Neural progenitor cell (in vitro differentiated cells): ENCODE measurements at places on chromosomes 16 and 17. TPM values are rescaled to one million over a fixed set of nuclear protein-coding genes. Genes with fewer than 3 reads are reported as not detected.

GRCh38 chr17:58576679-58577367 is 62.4 kb upstream of the MTMR4 start:
- no peak for DNase-seq

DNA sequence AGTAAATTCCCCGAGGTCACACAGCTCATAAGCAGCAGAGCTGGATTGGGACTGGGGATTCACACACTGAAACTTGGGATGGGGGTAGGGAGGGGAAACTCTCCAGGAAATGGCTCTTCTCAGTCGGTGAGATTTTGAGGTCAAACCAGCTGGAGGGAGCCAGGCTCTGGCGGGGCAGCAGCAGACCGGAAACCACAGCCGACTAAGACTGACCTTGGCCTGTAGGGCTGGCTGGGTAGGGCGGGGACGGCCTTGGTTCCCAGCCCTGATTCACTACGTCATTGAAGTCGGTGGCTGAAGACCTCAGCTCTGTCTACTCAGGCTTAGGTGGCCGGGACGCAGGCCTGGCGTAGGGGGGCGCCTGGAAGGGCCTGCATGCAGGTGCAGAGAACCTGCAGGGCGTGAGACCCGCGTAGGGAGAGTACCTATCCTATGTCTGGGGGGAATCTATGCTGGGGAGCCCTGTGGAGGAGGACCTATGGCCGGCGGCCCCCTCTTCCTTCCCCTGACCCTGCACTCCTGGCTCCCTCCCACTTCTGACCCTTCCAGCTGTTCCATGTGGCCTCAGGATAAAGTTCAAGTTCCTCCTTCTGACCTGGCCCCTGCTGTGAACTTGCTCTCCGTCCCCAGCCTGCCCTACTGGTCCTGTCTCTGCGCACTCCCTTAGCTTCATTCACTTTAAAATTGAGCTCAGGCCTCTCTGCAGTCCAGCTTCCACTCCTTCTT is 11.9 kb upstream of the SLC4A1 start:
- DNase-seq = no peak

- no peak for DNase-seq
Measured at GRCh38 chr16:88276591-88276990, 106.2 kb upstream of the ZNF469 start.

GRCh38 chr16:71367241-71367976 is 8.9 kb downstream of the CALB2 start:
- peak; percentile 89 for DNase-seq

- DNase-seq = no peak
Measured at GRCh38 chr16:6038941-6039645, 941.5 kb upstream of the EEF2KMT start.

GRCh38 chr17:31907342-31907962 is 5.9 kb upstream of the UTP6 start:
- DNase-seq = no peak

DNA sequence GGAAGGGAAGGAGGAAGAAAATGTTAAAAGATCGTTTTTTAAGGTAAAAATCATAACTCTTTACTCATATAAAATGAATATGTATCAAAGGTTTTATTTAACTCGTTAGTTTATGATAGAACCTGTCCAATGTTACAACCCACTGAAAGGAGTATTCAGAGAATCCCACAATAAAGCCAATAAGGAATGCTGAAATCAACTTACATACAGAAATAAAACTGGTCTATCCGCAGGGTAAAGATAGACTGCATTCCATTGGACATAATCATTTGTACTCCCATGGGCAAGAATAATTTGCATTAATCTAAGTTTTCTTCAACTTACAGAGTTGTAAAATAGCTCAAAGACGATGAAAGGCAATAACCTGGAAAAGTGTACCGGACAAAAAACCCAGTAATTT is 17.9 kb upstream of the BEAN1 start:
- DNase-seq = no peak

DNA sequence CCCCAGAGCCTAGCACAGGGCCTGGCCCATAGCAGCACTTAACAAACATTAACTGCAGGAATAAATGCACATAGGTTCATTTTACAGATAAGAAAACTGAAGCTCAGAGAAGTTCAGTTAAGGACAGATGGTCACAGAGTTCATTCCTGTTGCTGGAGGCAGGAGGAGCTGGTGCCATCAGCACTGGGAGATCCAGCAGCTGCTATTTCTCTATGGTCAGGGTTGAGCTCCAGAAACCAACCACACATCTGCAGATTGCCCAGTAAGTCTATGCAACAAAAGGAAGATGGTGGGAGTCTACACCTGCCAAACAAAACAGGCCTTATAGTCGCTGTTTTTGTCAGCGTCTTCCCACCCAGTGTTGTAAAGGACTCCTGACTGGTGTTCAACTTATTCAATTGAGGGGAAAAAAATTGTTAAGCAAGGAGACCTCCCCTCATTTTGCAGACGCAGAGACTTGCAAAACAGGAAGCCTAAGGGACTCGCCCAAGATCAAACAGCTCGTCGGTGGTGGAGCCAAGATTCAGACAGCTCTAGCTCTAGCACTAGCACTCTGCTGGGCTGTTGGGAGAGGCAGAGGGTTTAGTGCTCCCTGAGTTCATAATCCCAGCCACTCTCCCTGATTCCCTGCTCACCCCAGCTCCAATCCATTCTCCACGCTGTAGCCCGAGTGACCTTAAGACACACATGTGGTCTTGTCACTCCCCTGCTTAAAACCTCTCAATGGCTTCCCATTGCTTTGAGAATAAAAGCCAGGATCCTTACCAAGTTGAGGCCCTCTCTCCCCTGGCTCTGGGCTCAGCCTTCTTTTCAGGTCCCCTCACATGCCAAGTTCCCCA is 9.0 kb downstream of the NOG start:
- no peak for DNase-seq

GRCh38 chr17:82960419-82961271 is 118.8 kb upstream of the METRNL start:
- no peak for DNase-seq

- DNase-seq = no peak
Measured at GRCh38 chr17:72724267-72724666, 368.2 kb downstream of the SLC39A11 start.

- DNase-seq = peak; percentile 65
Measured at GRCh38 chr16:47965439-47965838, 190.4 kb downstream of the ABCC12 start.

- no peak for DNase-seq
Measured at GRCh38 chr16:46808997-46809396, 22.0 kb downstream of the C16orf87 start.

GRCh38 chr17:46056800-46057304 is 57.8 kb downstream of the STH start:
- no peak for DNase-seq

DNA sequence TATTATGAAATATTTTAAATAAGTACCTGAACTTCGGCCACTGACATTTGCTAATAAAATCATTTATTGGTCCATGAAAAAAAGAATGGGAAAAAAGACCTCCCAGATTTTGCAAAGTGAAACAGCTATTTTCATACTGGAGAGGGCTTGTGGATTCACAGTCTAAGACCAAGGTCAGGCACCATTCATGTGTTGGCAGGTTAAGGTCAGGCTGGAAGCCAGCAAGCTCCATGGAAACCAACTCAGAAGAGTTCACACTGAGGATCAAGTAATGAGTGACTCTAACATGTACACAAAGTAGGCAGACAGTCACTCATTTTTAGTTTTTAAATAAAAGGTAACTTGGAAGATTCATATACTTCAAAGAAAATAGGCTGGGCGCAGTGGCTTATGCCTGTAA is 3.4 kb downstream of the DNAJA2 start:
- no peak for DNase-seq

DNA sequence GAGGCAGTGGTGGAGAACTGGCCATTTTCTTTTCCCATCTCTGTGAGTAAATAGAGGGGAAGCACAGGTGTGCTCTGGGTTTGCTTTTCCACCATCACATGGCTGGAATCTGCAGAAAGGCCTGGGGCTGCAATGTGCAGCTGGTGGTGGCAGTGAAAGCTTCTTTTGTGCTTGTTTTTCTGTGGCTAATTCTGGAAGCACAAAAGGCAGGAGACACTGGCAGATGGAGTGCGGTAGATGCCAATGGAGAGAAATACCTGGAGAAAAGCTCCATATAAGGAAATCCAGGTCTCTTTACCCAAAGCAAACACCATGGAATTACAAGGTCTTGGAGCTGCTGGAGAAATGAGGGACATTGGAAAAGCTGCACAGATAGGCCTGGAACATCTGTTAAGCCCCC is 146.9 kb downstream of the HAPSTR1 start:
- no peak for DNase-seq

Gene HSPB9
- total RNA-seq = 0.12 and 0.65 TPM in 2 replicates

Gene CTRL
- total RNA-seq = 0.40 and 0.45 TPM in 2 replicates

Gene CD7
- 0.62 TPM in 1 of 2 replicates, not detected in the other for total RNA-seq

Gene SBK1
- total RNA-seq = 4.6 and 16.4 TPM in 2 replicates

Gene POLR2A
- total RNA-seq = 32.7 and 51.4 TPM in 2 replicates

Gene PRAC2
- total RNA-seq = not detected in 2 replicates

Gene CCL8
- not detected in 2 replicates for total RNA-seq
